Thoracic aorta (tissue), 2 donors: ENCODE measurements at places on chromosomes 6 and 20.

DNA sequence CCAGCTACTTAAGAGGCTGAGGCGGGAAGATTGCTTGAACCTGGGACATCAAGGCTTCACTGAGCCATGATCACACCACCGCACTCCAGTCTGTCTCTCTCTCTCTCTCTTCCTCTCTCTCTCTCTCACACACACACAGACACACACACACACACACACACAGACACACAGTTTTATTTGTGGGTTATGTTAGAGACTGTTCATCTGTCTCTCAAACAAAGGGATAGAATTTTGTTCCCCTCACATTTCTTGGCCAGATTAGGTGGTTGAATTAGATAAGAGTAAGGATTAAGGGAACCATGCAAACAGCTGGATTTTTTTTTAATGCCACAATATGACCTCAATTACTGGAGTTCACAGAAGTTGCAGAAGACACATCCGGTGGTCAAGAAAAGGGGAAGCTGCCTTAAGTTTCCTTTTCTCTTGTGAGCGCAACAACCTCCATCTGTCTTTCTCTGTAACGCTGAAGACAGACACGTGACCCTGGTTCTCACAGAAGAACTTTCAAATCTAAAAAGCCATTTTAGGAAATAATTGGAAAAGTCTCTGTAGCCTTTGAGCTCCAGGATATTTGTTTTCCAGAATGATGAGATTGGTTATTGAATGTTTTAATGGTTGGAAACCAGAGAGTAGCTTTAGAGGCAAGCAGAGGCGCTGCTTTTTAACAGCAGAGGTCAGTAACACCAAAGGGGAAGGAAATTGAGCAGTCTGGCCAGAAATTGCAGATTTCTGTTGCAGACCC lies 32.9 kb upstream of the LGSN start:
- no peak for DNase-seq

- no peak for DNase-seq
Observed at GRCh38 chr20:64212755-64213154, 42.8 kb upstream of the PCMTD2 start.

- DNase-seq, result no peak
Observed at GRCh38 chr6:32697031-32697430, 30.6 kb upstream of the HLA-DQB1 start.

- no peak for DNase-seq
Observed at GRCh38 chr6:3983778-3984177, 95.2 kb downstream of the FAM217A start.

DNA sequence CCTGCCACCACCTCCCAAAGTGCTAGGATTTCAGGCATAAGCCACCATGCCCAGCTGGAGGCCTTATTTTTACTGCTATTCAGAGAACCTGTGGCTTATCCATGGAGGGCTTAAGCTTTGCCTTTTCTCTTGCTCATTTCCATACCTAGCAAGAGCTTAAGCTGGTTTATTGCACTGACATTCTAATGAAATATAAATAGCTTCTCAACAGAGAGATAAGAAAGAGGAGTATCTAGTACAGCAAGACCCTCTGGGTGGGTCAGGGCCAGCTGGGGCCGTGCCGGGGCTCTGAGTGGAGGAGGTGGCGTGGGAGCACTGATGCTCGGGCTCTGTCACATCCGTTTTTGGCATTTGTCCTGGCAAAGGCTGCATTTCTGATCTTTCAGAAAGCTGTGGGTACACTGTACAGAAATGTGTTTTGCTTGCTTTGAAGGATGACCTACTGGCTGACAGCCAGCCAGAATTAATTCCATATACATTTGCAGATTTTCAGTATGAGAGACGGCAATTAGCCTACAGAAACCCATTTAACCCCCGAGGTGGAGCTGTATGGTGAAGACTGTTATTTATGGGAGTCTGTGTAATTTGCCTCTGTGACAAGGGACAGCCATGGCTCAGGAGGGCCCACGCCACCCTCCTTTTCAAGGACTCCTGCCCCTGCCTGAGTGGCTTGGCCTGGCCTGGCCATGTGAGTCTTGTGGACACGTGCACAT lies 181.6 kb upstream of the AKAP12 start:
- no peak for DNase-seq

DNA sequence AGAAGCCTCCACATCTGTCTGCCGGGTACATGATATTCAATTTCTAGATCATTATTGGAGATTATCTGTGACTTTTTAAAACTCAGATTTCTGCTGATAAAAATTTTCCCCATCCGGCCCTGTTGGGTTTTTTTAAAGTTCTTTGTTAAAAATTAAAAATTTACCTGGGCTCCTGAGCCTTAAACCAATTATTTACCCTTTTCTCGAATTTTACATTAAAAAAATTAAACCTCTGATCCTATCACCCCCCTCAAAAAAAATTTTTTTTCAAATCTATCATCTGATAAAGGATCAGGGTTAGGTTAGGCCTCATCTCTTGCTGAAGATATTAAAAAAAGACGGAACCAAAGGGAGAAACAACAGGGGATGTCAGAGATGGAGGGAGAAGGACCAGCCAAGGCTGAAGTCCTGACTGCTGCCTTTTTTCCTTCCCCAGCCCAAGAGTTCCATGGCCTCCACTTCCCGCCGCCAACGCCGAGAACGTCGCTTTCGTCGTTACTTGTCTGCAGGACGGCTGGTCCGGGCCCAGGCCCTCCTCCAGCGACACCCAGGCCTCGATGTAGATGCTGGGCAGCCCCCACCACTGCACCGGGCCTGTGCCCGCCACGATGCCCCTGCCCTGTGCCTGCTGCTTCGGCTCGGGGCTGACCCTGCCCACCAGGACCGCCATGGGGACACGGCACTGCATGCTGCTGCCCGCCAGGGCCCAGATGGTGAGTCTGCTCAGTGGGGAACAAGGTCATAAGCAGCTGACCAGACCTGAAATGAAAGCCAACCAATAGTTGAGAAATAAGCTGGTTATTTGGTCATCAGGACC lies 527 bp downstream of the NFKBIL1 start:
- no peak for DNase-seq

- no peak for DNase-seq
Observed at GRCh38 chr6:101926149-101926925, 532.8 kb downstream of the GRIK2 start.

DNA sequence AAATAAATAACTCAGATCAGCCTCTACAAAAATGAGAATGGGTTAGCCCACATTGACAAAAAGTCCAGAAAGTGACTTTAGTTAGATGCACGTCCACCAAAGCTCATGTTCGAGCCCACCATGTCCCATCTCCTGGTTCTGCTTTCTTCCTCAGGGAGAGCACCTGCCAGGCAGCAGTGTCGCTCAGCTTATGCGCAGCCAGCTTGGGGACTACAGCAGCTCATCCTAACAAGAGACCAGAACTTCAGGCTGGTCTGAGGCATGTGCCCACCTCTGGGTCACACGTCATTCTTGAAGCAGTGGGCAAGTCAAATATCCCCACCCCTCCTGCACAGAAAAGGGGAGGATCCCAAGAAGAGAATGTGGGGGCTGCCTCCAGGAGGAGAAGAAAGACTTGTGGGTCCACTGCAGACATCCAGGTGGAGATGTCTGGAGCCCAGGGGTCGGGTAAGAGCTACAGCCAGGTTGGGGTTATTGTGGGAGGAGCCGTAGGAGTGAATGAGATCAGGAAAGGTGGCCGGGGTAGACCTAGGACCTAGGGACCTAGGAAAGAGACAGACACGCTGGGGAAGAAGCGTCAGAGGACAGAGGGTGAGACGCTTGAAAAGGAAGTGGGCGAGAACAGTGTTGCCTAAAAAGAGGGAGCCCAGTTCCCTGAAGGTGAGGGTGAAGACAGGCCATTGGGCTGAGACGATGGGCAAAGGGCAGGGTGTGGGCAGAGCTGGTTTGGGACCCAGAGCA lies 52.5 kb downstream of the SSR1 start:
- no peak for DNase-seq

- no peak for DNase-seq
Observed at GRCh38 chr6:142627474-142627873, 317.5 kb downstream of the HIVEP2 start.

- no peak for DNase-seq
Observed at GRCh38 chr20:38208088-38208487, 43.0 kb upstream of the TGM2 start.

GRCh38 chr20:44219791-44220190 lies 9.2 kb upstream of the OSER1 start:
- no peak for DNase-seq

DNA sequence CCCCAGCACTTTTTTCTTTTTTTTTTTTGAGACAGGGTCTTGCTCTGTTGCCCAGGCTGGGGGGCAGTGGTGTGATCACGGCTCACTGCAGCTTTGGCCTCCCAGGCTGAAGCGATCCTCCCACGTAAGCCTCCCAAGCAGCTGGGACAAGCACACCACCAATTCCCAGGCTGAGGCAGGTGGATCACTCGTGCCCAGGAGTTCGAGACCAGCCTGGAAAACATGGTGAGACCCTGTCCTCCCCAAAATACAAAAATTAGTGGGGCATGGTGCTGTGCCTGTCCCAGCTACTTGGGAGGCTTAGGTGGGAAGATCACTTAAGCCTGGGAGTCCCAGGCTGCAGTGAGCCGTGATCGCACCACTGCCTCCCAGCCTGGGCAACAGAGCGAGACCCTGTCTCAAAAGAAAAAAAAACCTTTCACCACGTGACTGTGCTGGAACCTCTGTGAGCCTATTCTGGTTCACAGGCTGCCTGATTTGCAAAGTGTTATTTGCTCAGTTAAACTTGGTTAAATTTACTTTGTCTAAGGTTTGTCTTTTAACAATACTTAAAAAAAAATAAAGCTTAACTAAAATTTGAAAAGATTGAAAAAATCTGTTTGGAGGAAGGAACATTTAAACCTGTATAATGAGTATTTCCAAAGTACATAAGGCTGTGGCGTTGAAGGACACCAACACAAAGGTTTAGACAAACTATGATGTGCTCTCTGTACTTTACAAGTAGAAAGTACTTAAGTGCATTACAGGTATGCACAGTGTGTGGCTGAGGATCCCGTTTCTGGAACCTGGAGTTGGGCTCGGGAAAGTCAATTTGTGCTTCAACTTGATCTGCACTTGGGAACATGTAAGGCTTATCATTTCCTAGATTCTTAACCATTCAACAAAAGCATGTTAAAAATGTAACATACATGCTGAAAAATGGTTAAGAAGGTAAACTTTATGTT lies 55.0 kb downstream of the PPP1R3G start:
- DNase-seq, result no peak

GRCh38 chr6:29537714-29538403 lies 21.7 kb downstream of the UBD start:
- no peak for DNase-seq

GRCh38 chr20:57474816-57475215 lies 50.1 kb downstream of the CTCFL start:
- DNase-seq, result no peak

- DNase-seq, result no peak
Observed at GRCh38 chr20:38730989-38731737, 6.9 kb downstream of the SLC32A1 start.
